ENCODE measurements at places on chromosomes 5 and 9. TPM values are rescaled to one million over a fixed set of nuclear protein-coding genes. Genes with fewer than 3 reads are reported as not detected.

Gene ACOT12
- not detected for total RNA-seq

DNA sequence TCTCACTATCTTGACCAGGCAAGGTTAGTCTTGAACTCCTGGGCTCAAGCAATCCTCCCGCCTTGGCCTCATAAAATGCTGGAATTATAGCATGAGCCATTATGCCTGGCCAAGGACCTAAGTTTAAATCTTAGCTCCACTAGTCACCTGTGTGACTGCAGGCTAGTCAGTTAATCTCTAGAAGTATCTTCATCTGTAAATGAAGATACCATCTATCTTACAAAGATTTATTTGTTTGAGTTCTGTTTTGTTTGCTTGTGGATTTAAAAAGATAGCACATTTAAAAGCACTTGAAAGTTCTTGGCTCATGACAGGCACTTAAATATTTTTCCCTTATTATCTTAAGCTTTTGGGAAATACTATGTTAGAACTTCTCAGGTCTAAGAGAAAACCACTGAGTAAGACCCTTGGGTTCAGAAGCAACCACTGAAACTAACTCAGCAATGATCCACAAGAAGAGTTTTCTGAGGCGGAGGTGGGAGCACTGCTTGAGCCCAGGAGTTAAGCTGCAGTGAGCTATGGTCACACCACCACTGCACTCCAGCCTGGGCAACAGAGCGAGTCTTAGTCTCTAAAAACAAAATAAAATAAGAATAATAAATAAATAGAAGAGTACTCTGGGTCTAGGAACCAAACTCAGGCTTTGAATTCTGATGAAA lies 19.1 kb downstream of the TMEM245 start:
- H3K4me3 ChIP-seq: no peak overlapping the region
- no peak for DNase-seq
- peaks cover 52% of the 10 kb centered on the region for H3K4me1 ChIP-seq
- no peaks in the 10 kb centered on the region for H3K36me3 ChIP-seq
- H3K27ac ChIP-seq: peak overlapping the region; percentile 26

DNA sequence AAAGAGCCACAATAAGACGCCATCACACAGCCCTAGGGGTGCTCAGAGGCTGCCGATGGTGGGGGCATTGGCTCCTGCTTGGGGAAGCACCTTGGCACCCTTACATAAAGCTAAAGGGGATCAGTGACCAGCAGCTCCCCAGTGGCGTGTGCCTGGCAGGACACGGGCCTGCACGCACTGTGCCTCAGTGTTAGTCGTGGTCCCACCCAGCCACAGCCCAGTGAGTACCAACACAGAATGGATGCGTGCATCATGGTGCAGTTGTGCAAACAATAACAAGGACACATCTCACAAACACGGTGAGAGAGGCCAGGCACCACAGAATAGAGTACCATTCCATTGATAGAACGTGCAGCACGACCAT lies 103.2 kb downstream of the WNK2 start:
- no peak for DNase-seq
- H3K4me3 ChIP-seq: no peak overlapping the region
- no peak overlapping the region for H3K27ac ChIP-seq

- no peaks in the 10 kb centered on the region for H3K4me1 ChIP-seq
- no peaks in the 10 kb centered on the region for H3K27me3 ChIP-seq
- no peak overlapping the region for H3K27ac ChIP-seq
- DNase-seq: no peak
- H3K36me3 ChIP-seq: no peaks in the 10 kb centered on the region
Observed at GRCh38 chr9:134266418-134266817, 59.8 kb upstream of the RXRA start.
